GM23338 (cell line): ENCODE measurements at places on chromosomes 6 and 20. TPM values are rescaled to one million over a fixed set of nuclear protein-coding genes. Genes with fewer than 3 reads are reported as not detected.
A peak's percentile ranks its signal among the peaks of the same experiment; 100 is the strongest.

C6orf58 gene
- not detected in 2 replicates for total RNA-seq

GRCh38 chr20:11719153-11719552, 198.5 kb upstream of the BTBD3 start:
- peak; percentile 63 for DNase-seq

DNA sequence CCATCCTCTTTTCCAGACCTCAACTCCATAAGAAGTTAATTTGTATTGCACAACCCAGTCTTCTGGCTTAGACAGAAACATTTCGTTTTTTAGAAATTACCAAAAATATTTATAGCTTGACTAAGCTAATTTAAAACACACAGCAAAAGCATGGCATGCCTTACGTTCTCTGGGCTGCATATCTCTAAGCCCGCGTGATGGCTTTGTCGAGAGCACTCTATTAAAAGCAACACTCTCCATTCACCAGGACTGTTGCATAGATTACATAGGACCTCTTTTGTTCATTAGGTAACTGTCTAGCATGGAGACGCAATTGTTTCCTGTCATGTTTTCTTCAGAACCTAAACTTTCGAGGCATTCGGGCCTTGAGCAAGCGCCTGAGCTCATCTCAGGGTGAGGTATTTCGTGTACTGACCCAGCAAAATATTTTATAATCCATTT, 104.5 kb downstream of the IBTK start:
- DNase-seq: no peak

DNA sequence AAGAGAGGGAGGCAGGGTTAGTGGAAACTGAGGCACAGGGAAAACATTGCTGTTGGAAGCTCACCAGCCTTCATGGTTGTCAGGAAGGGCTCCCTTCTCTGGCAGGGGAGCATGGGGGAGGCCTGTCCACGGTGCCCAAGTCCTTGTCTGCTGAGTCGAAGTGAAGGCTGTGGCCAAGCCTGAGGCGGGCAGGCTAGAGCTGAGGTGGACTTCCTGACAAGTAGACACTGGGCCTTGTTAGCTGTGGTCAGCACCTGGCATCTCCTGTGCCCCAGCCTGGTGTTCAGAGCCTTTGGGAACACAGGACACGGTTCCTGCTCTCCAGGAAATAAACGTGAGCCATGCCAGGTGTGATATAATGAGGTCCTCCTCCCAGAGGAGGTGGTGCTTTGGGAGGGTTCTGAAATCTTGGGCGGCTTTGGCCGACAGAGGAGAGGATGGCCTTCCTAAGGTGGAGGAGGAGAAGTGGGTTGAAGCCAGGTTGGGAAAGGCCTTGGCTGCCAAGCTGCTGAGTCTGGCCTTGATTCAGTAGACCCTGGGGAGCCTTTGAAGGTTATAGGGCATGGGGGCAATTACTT, 138.4 kb upstream of the RNF24 start:
- no peak for DNase-seq

- DNase-seq: no peak
These were observed 123.5 kb downstream of the MAN1A1 start for GRCh38 chr6:119226089-119226488.

GRCh38 chr6:21133901-21134300, 459.6 kb upstream of the SOX4 start:
- DNase-seq: no peak

DNA sequence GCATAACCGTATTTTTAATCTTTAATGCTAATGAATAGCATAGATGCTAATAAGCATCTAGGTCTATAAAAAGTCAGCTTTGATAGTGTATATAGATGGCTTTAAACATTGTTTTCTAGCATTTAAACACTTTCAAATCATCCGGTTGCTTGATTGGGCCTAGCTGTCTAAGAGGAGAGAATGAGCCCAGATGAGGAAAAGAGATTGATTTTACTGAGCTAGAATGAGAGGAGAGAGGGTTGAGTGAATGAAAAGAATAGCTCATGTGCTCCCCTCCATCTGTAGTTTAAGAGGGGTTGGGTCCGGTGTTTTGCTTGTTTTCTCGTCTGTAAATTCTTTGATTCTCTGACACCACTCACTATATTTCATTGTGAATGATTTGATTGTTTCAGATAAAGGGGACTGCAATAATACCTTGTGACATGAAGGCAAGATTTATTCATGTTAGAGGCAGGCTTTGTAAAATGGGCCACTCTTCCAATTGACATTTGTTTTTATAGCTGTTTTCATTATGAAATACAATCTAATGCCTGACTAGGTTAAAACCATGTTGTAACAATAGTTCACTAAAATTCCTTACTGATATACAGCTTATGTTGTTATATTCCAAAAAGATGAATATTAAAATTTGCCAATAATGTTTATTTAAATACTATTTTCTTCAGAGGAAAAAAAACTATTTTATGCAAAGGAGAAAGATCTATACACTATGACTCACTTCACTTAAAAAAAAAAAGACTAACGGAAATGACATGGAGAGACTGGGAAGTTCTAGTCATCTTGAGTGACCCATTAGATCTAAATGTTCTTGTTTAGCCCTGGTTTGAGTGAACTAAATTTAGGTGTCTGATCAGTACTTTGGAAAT, 3.2 kb downstream of the PTPN1 start:
- DNase-seq: no peak

GRCh38 chr6:42744351-42744893, 1.5 kb downstream of the TBCC start:
- peak; percentile 6 for DNase-seq
